ENCODE measurements at places on chromosomes 7 and 10.
A peak's percentile ranks its signal among the peaks of the same experiment; 100 is the strongest.

GRCh38 chr7:99211241-99211602 is 3.3 kb upstream of the KPNA7 start:
- no peak for DNase-seq

GRCh38 chr10:49299816-49300139 is 808 bp downstream of the C10orf71 start:
- peak; percentile 50 for DNase-seq

- DNase-seq = no peak
Measured at GRCh38 chr7:113915956-113916355, 2.9 kb downstream of the PPP1R3A start.

GRCh38 chr7:106384373-106384772 is 99.6 kb upstream of the NAMPT start:
- no peak for DNase-seq

DNA sequence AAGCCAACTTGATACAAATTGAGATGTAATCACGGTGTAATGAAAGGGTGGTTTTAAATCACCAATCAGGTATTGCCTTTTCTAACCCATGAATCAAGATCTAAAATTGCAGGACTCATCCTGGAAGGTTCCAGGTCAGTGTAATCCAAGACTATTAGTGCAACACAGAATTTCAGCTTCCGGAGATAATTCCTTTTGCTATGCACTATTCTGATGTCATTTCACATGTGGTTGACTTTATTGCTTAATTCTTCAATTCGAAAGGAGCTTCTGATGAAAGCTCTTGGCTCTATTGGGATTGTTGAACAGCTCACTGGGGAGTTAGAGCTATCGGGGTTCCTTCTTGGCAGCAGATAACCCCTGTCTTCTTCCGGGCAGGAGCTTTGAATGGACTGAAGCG is 147.4 kb upstream of the INSYN2A start:
- no peak for DNase-seq

DNA sequence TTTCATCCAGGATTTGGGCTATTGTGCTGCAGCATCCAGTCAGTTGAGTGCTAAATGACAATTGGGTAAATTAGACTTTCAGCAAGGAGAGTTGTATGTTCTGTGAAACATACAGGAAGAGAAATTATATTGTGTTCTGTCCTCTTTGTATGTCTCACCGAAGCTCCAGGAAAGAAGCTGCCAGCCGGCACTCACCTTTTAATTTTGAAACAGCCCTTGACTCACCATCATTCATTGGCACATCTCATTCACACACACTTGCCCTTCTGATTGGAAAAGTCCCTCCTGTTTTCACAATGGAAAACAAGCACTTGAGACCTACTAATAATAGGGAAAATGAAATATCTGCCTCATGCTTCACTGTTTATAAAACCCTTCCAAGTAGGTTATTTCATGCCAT is 495.6 kb downstream of the RPS24 start:
- DNase-seq = no peak

GRCh38 chr10:73585327-73585726 is 5.8 kb downstream of the USP54 start:
- DNase-seq = no peak

DNA sequence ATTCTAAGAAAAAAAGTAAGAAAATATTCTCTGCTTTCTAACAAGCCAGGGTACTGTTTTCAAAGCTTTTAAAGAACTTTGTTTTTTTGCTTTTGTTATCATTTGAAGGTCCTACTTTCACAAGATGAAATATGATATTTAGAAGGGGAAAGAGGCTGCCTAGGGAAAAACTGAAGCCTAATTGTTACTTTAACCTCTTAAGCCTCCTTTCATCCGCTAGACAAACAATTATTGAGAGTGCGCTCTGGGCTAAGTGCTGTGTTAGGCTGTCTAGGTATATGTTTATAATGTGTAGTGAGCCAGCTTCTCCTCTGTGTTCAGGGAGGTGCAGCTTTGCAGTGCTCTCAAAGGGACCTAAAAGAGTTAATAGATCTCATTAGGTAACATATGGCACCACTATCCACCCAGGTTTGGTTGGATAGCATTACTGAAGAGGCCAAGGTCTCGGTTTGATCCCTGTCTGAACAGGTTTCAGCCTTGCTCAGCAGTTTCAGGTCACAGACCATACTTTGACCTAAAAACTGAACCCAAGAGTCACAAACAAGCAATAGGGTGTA is 17.9 kb downstream of the PDK4 start:
- DNase-seq = no peak

DNA sequence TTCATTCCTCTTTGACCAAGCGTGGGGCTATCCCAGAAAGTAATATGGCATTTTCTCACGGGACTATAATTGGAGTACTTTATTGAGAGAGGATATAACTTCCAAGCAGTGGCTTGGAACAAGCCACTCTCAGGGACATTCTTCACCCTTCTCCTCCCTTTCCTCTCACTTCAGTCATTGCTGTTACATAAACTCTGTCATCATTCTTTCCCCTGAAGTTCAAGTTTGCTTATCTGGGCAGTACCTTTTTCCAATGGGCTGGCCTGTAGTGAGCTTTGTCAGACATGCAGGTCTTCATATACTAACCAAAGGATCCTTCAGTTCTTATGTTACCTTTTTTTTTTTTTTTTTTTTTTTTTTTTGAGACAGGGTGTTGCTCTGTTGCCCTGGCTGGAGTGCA is 58.7 kb upstream of the KMT2E start:
- no peak for DNase-seq

GRCh38 chr10:90222372-90222771 is 521.0 kb downstream of the KIF20B start:
- no peak for DNase-seq

DNA sequence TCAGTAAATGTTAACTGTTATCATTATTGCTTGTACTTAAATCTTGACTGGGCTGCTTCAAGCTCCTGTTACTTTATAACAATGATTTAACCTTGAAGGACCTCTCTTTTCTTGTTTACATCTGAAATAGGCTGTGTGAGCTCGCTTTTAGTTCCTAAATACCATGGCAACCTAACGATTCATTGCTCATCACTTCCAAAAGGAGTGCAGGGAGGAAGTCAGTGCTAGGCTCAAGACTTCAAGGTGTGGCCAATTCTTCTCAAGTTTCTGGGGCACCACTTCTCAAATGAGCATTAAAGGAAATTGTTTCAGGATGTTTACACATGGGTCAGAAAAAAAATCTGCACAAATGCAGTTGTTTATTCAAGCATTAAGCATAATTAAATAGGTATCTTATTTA is 284.2 kb downstream of the MTERF1 start:
- no peak for DNase-seq

GRCh38 chr10:77398986-77399755 is 238.4 kb downstream of the KCNMA1 start:
- DNase-seq = no peak

DNA sequence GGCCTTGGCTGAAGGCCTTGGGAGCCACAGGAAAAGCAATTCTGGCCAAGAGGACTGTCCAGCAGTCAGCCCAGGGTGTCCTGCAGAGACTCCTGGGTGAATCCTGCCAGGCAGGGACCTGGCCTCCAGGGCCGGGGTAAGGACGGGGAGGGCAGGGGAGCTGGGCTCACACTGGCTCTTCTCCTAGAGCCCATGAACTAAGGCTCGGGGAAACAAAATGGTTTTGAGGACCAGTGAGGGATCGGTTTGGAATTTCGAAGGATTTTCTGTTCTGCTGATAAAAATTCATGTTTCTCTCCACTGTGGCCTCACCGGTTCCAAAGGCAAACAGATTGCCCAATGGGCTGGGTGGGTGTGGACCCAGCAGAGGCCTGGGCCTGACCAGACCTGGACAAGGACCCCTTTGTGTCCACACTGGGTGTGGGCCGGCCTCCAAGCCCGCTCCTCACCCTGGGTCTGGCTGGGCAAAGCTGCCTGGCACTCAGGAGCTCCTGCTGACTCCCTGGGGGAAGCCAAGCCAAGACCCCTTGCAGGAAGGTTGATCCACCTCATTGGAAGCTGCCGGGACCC is 27.3 kb downstream of the FAM20C start:
- no peak for DNase-seq

DNA sequence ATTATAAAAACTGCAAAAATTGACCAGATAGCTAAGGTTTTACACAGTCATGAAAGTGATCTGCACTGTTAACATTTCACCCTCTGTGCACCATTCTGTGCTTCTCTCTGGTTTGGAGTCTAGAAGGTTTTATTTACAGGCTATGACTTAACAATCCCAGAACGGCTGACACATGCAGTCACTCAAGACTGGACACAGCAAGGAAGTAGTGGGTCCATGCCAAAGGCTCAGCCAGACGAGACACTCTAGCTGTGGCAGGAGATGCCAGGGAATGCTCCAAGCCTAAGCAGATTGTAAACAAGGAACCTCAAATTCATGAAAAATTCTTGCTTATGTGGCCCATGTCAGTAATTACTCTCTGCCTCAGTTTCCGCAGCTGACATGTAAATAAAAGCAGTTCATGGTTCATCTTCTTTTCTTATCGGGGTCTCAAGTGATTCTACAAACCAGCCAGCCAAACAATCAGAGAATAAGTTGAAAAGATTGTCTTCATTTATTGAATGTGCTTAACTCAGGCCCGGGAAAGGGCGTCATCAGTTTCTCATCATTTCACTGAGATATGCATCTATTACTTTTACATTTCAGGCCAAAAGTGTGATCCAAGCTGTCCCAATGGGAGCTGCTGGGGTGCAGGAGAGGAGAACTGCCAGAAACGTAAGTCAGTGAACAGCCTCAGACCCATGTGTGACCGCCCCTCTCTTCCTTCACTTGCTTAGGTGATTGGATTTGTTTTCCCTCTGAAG is 132.1 kb downstream of the EGFR start:
- no peak for DNase-seq

- DNase-seq = no peak
Measured at GRCh38 chr7:130344271-130344866, at the start of gene CPA5. TSS of gene CPA5 (plus strand) at chr7:130344816. CDS start at chr7:130346486, 1,670 bp downstream.

DNA sequence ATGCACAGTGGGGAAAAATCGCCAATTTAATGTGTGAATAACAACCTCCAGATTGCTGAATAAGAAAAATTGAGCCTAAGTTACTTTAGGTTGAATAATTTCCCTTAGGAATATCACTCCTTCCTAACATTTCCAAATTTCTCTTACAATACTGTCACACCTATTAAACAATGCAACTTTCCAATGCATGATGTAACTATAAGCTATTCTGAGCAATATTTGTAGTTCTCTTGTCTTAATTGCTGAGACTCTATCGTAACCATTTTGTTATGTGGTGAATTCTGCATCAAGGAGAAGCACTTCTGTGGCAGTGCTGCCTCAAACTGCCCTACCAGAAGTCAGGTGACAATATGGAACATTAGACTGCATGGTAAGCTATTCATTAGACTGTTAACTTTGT is 386.7 kb upstream of the LRRN3 start:
- no peak for DNase-seq

- no peak for DNase-seq
Measured at GRCh38 chr7:51297986-51298385, 18.6 kb downstream of the COBL start.

- DNase-seq = no peak
Measured at GRCh38 chr10:73932620-73933112, 21.7 kb downstream of the PLAU start.

DNA sequence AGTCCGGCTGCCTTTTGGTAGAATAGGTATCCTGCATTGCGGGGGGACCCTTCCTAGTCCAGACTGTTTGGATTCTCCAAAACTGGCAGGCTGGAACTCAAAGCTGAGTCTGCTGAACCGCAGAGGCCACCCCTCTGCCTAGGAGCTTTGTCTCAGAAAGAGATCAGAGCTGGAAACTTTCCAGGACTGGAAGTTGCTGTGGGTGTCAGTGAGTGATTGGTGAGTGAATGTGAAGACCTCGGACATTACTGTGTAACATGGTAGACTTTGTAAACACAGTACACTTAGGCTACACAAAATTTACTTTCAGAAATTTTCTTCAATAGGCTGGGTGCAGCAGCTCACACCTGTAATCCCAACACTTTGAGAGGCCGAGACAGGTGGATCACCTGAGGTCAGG is 103.8 kb downstream of the DNAJC1 start:
- no peak for DNase-seq

DNA sequence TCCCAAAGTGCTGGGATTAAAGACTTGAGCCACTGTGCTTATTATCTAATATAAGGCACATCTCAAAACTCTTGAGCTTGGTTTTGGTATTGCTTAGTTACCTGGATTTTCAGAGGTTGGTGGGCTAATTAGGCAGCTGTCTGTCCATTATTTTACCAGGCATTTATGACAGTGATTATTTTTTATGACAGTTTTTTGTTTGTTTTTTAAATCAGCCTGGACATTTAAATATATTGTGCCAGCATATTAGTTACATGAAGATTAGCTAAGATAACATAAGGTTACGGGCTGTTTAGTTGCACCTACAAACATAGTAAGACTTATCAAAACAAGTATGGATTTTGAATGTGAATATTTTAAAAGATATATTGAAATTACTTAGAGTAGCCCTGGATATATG is 2.6 kb upstream of the ZRANB1 start:
- no peak for DNase-seq

DNA sequence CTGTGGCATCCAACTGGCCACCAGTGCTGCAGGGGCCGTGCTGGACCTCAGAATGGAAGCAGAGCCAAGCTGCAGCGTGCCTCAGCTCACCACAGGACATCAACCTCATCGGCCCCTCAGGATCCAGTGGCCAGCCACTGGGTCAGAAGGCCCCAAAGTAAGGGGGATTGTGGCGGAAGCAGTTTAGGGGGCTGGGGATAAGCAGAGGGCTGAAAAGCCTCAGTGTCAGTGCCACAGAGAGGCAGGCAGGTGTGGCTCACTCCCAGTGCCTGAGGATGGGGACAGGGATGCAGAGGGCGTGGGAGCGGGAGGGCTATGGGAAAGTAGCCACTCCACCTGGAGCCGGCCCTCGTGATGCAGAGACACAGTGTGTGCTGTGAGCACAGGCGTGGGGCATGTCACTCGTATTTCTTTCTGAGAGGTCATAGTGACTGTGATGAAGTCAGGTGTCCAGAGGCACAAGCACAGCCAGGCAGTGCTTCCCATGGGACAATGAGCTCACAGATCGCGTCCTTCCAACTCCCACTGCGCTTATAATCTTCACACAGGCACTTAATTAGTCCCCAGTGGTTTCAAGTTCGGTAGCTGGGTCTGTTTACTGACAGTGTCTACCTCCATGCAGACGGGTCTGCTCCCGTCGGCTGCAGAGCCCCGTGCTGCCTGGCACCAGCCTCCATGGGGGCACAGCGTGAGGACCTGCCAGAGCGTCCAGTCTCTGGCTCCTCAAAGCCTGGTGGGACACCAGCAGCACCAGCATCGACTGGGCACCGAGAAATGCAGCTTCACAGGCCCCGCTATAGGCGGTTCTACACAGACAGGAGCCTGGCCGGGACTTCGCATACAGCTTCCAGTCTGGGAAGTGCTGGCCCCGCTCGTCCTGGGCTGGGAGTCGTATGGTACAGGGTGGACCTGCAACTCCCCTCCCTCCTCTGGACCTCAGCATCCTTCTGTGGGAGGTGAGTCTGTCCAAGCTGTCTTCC is 42.9 kb upstream of the CNPY1 start:
- DNase-seq = no peak

DNA sequence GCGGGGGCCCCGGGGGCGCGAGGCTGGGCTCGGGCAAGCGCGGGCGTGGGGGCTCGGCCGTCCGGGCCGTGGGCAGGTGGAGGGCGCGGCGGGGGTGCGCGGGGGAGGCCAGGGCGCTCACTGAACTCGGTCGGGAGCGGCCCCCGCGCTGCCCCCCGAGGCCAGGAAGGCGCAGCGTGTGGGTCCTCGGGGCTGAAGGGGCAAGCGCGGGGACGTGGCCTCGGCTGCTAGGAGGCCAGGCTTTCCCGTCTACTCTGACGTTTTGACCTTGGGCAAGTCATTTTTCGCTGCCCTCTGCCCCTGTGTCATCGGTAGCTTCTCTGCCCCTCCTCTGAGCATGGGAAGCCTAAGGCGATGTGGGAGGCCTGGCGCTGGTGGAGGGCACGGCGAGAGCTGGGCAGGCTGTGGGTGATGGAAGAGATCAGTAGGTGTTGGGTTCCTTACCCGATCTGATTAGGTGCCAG is 441 bp downstream of the FBH1 start:
- DNase-seq = peak; percentile 34

All from retina (tissue), 1 donor.